ENCODE measurements at places on chromosomes 6 and 20.

DNA sequence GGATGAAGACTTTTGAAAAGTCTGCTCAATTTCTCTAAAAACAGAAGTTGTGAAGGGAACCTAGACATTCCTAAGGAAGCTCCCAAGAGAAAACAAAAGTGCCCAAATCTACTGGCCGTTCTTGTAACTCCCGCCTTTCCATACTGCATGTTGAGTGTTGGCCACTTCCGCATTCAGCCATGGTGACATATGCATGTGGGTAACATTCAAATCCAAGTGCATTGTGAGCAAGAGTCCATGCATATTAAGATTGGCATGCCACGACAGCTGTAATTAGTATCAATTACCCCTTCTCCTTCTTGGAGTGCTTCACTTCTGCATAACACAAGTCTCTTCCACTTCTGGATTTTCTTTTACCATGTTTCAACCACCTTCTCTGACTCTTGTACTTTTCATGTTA lies 8.4 kb downstream of the SLC35D3 start:
- no peak for DNase-seq

DNA sequence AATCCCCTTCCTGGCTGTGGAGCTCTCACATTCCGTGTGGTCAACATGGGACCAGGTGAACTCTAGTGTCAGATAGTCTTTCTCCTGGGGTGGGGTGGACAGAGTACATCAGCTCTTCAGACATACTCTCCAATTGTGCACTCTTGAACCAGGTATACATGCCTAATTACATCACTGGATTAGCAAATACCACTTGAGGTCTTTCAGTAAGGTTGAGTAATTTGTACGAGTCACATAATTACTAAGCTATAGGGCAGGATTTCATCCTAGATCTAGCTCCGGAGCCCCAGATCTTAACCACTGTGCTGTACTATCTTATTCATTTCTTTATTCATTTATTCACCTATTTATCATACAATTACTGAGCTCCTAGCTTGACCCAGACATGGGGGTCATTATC lies 821.3 kb downstream of the TFAP2A start:
- DNase-seq: no peak

DNA sequence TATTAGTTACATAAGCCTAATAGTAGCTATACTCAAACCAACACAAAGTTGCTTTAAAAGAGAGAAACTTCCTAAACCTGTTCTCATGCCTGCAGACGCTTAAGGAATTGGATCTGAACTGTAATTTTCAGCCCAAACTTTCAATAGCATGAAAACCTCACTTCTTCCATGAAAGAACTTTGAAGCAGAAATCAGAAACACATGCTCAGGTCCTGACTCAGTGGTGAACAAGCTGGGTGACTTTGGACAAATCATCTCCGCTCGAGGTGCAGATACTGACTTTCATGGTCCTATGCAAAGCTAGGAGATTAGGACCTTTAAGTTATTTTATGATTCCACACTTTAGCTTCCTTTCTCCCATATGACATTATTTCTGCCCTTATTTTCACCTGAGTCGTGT lies 36.5 kb downstream of the NOX3 start:
- no peak for DNase-seq

DNA sequence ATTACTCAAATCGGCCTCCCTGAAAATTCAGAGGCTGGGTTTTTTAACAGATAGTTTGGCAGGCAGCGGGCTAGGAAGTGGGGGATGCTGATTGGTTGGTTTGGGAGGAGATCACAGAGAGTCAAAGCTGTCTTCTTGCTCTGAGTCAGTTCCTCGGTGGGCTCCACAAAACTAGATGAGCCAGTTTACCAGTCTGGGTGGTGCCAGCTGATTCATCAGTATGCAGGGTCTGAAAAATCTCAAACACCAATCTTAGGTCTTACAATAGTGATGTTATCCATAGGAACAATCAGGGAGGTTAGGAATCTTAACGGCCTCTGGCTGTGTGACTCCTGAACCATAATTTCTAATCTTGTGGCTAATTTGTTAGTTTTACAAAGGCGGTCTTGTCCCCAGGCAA lies 190.7 kb downstream of the C6orf118 start:
- no peak for DNase-seq

GRCh38 chr6:25918083-25918683 lies 12.3 kb downstream of the SLC17A2 start:
- DNase-seq: no peak

GRCh38 chr20:25160897-25161296 lies 34.6 kb upstream of the ENTPD6 start:
- DNase-seq: no peak

GRCh38 chr6:39476151-39476550 lies 153.6 kb upstream of the KCNK16 start:
- no peak for DNase-seq

GRCh38 chr20:49210101-49210756 lies 9.0 kb upstream of the DDX27 start:
- DNase-seq: no peak

DNA sequence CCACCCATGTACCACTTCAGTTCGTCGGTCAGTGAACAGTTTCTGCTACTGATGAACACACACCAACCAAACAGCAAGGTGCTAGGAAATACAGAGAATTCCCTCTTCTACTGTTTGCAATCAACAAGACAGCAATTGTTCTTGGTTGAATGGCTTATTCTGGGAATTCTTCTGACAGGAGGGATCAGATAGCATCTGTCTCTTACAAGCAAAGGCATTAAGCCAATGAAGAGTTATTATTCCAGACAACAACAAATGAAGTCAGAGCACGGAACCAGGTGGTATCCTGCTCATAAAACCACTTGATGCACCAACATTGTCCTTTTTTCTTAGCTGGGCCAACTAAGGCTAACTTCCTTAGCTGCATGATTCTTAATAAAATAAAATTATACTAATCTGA lies 37.8 kb downstream of the PTPRK start:
- DNase-seq: no peak

- no peak for DNase-seq
These were observed 163.8 kb upstream of the TAB2 start for GRCh38 chr6:149153693-149154092.
